ENCODE measurements at places on chromosomes 2 and 18.

DNA sequence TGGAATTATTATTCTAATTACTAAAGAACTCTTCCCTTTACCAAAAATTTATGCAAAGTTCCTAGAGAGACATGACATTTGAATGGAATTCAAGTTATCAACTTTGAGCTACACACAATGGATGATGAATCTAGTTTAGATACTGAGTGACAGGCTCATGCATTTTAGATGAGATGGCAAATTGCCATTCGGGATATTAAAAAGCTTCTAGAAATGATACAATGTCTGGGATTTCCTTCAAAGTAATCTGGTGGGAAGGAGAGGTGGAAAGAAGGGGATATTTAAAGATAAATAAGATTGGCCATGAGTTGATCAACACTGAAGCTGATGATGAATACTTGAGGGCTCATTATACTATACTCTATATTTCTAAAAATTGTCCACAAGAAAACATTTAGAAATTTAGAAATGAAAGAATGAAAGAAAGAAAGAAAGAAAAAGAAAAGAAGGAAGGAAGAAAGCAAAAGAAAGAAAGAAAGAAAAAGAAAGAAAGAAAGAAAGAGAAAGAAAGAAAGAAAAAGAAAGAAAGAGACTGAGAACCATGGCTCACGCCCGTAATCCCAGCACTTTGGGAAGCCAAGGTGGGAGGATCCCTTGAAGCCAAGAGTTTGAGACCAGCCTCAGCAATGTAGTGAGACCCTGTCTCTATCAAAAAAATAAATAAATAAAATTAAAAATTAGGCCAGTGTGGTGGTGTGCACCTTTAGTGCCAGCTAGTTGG is 62.6 kb upstream of the NEDD4L start:
- DNase-seq, result no peak

GRCh38 chr2:10918661-10919409 is 7.1 kb downstream of the KCNF1 start:
- DNase-seq, result no peak

GRCh38 chr2:17573085-17573803 is 32.7 kb downstream of the VSNL1 start:
- DNase-seq, result no peak

DNA sequence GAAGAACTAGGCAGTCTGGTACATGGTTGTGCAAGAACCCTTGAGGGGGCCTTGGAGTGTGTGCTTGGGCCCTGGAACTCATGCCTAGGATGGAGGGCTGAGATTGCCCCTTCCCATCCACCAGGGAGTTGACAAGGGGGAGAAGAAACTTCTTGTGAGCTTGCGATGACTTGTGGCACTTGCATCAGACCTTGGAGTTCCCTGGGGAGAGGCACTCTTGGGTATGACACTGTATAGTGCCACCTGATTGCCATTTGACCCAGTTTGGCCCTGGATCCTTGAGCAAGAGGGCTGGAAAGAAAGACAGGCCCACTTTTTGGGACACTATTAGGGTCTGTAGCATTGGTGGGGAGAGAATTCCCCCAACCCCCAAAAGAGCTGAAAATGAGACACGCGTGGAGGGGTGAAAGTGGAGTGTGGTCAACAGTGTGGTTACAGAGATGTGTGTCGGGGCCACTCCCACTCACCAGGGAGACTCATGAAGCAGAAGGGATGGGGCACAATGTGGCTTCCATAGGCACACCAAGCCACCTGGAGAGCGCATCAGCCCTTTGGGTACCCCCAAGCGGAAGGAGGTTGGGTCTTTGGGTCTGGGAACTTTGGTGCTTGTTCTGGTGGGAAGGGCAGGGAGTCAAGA is 101.3 kb downstream of the MSH2 start:
- no peak for DNase-seq

DNA sequence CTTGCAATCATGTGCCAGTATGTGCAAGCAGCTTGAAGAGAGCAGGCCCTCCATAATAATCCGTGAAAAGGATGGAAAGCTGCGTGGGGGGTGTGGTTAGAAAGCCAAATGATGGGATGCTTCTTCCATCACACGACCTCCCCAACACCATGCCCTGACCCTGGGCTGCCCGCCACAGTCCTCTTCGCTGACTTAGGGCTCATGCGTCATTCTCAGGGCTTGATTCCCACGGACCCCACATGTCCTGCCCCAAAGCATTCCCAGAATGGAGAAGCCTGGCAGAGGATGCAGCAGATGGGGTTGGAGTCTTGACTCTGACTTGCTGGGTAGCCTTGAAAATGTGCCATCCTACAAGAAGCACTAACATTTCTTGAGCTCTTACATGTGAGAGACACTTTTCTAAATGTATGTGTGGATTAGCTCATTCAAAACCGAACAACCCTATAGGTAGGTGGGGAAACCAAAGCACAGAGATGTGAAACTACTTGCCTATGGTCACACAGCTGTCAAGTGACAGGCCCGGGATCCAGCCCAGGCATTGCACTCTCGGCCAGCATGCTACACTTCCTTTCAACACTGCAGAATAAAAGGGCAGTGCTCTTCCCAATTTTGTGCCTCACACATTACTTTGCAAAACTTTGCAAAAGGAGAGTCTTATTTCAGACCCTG is 3.7 kb downstream of the TNS1 start:
- DNase-seq, result no peak

DNA sequence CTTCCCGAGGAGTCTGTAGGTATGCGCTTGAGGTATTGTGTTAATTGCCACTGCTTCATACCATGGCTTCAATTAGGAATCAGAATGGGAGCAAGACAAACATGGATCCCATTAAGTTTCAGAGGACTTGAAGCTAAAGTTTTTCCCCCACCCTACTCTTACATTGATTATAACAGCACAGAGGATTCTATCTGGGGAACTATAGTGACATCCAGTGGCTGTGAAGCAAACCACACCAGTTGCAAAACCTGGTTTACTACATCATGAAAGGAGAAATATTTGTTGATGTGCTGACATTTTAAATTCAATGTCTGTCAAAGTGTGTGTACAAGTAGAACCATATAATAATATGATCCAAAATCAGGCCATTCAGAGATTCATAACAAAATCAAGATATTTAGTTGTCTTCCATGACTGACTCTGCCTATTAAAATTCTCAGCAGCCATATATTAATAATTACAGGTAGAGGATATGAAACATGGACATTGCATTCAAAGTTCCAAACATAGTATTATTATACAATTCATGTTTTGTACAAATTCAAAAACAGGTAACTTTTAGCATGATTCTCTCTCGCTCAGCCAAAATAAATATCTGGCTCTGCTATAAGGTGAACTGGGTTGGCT is 82.9 kb downstream of the GRB14 start:
- no peak for DNase-seq

DNA sequence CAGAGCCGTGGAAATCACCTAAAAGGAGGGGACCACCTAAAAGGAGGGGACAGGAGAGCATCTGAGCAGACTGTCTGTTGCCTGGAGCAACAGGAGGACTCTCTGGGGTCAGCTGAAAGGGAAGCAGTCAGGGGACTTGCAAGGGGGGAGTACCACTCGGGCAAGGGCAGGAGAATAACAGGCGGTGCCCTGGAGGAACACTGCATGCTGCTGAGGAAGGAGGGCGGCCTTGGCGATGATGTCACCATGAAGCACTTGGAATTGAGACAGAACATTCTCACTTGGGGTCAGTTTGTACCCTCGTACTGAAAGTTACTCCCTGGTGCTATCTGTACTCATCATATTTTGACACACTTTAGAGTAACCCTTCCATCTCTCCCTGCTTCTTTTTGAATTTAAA is 18.4 kb downstream of the SIX3 start:
- DNase-seq, result no peak

GRCh38 chr2:120831086-120831485 is 95.4 kb downstream of the GLI2 start:
- DNase-seq, result no peak

DNA sequence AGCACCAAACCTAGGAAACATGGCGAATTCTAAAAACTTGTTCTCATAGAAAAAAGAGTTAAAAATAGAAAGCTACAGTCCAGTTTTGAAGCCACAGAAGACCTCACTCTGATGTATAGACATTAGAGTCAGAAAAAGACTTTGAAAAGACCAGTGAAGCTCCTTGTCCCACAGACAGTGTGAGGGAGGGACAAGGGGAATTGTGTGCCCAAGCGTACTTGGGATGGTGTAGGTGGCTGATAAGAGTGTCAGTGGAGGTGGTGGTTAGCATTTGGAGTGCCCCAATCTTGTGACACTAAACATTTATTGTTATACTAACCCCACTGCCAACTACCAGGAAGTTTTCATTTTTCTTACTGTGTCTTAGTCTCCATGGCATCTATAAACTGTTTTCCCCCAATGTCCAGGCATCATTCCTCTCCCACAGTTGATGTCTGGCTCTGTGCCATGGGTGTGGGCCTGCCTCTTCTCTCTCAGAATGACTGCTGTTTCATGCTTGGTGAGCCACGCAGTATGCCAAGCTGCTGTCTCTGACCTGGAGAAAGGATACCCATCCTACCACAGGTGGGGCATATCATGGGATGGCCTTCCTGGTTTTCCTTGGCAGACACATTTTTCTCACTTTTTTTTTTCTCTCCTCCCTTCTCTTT is 161.4 kb downstream of the RPIA start:
- DNase-seq, result no peak

GRCh38 chr2:236665572-236666118 is 96.0 kb downstream of the ACKR3 start:
- no peak for DNase-seq

DNA sequence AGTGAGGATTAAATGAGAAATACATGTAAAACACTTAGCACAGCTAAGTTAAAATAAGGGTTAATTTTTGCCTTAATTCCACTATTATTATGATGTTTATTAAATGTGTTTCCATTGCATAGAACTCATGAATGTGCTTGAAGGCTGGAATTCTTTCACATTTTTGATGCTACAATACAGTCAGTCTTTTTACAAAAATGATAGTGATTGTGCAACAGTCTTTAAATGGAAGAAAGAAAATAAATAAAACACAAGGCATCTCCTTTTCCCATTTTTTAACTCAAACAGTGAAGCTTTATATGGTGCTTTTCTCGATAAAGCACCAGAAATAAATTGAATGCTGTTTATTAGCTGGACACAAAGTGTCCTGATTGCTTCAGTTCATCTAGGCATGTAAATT is 123.9 kb downstream of the MAP2 start:
- no peak for DNase-seq

DNA sequence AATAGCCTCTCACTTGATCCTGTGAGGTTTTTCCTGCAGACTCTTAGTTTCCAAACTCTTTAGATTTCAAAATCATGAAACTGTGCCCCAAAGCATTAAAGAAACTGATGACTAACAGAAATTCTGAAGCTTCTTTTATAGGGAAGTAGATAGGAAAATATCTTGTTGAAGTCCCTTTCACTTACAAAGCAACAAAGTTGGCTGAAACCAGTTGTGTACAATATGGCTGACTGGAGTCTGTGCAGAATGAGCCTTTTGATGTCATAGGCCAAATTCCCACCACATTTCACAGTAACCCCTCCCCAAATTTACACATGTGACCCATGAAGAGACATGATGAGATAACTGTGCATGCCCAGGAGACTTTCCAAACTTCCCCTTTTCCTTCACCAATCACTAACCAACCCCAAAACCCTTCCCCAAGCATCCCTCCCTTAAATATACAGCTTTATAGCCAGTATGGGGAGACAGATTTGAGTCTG is 61.7 kb upstream of the NCK2 start:
- DNase-seq, result no peak

DNA sequence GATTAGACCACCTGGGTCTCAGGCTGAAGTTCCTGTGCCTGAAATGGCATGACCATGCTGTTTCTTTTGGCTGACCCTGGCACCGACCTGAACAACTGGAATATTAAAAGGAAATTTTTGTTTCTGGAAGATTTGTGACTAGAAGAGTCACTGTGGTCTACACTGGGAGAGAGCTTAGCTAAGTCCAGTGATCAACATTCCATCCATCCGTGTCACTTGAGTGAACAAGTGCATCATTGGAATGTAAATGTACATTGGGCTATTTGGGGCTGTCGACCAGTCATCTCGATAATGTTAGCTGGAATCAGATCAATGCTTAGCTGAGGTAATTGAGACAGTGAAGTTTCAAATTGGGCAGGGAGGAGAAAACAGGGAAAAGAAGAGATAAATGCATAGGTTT is 95.4 kb upstream of the CCDC85A start:
- DNase-seq, result no peak

DNA sequence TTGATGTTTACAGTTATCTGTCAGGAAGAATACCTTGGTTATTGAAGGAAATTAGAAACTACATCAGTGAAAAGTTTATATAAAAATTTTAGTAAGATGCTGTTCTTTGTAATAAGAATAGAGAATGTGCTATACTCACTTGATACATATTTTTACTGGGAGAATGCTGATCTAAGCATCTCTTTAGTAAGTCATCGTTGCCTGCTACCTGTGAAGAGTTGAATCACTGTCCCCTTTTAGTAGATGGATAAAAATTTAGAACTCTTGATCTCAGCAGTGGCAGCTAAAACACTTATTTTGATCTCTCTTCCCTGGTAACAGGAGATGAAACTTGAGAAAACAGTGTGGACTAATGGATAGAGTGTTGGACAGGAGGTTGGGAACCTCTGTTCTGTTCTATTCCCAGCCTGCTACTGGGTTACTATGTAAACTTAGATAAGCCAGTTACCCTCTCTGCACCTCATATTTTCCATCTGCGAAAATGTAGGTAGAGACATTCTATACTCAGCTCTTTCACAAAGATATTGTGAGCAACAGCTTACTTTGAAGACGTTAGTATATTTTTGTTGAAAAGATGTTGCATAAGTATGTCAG is 100.3 kb downstream of the FEZ2 start:
- DNase-seq, result no peak

GRCh38 chr2:187851955-187852561 is 297.8 kb upstream of the TFPI start:
- DNase-seq, result no peak

- no peak for DNase-seq
These were observed 7.3 kb downstream of the ASPRV1 start for GRCh38 chr2:69954084-69954483.

DNA sequence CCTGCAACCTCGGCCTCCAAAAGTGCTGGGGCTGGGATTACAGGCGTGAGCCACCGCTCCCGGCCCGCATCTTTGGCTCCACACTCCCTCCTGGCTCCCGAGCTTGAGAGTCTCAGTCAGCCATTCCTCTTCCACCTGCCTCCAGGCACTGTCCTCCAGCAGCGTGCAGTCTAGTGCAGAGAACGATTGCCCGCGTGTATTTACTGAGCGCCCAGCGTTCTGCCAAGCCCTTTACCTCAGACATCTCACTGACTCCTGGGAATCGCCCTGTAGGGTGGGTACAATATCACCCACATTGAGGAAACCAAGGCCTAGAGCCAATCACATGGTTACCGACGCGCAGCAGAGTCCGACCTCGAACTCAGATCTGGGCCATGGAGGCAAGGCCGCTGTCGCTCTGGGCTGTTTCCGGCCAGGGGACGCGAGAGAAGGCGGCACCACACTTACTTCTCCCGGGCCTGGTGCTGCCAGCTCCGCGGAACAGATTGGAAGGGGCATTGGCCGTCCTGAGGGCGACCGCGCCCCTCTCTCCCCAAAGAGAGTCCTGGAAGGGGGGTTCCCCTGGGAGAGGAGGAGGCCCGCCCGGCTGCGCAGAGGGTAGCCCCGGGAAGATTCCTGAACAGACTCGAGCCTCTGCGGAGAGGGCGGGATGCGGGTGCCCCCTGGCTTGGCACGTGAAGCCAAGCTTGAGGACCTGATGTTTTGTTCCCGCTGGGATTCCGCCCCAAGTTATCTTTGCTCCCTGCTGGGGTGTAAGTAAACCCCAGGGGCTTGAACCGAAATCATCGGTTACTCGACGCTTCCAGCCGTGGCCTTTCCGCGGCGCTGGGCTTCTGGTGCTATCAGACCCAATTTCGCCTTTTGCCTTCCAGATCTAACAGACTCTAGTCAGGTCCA is 5.2 kb upstream of the DLX2 start:
- no peak for DNase-seq

GRCh38 chr2:120791962-120792297 is 56.3 kb downstream of the GLI2 start:
- DNase-seq, result no peak
